ENCODE measurements at places on chromosomes 2 and 18.

GRCh38 chr2:73770725-73771124, 9.2 kb downstream of the DUSP11 start:
- no peak for DNase-seq

DNA sequence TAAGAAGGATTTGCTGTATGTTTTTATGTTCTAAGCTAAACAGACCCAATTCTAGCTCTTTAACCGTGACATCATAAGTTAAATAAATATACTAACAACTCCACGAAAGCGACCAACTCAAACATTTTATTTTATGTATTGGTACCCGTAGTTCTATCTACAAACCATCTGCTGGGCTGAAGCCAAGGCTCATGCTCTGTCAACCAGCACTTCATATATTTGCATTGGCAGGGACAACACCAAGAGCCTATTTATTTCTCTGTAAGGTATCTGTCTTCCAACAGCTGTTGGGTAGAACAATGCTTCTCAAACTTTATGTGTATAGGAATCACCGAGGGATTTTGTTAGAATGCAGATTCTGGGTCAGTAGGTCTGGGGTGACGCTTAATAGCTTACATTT, 64.5 kb downstream of the PID1 start:
- DNase-seq = no peak

- no peak for DNase-seq
Measured at GRCh38 chr2:102356381-102356712, 751 bp downstream of the IL18R1 start.

DNA sequence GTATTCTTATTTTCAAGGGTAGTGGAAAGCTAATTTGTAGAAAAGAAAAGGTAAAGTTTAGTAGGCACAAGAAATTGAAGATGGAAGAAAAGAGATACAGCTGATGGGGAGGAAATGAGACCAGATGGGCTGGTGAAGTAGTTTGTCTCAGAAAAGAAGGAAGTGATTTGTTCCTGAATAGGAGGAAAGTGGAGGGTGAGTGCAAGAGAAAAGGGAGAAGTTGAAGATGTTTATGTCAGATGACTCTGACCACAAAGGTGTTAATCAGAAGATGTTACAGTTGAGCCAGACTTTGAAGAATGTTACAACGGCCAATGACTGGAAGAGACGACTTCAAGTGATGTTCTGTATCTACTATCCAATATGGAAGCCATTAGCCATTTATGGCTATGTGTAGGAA, 21.2 kb downstream of the ZSCAN30 start:
- no peak for DNase-seq

GRCh38 chr2:53629501-53629900, 138.1 kb upstream of the CHAC2 start:
- DNase-seq = no peak

DNA sequence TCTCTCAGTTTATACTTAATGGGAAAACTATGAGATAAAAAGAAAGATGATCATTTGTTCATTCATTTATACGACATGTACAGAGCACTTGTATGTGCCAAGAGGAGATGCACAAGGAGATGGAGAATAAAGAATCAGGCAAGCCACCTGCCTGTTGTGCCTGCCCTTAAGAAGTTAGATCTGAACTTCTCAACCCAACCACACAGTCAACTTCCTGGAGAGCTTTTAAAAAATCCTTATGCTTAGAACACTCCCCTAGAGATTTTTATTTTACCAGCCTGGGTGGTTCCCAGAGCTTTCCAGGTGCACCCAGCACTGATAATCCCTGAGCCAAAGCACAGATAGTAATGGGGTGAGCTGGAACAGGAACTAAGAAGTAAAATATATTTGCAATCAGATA, 18.5 kb downstream of the AKAIN1 start:
- DNase-seq = no peak

DNA sequence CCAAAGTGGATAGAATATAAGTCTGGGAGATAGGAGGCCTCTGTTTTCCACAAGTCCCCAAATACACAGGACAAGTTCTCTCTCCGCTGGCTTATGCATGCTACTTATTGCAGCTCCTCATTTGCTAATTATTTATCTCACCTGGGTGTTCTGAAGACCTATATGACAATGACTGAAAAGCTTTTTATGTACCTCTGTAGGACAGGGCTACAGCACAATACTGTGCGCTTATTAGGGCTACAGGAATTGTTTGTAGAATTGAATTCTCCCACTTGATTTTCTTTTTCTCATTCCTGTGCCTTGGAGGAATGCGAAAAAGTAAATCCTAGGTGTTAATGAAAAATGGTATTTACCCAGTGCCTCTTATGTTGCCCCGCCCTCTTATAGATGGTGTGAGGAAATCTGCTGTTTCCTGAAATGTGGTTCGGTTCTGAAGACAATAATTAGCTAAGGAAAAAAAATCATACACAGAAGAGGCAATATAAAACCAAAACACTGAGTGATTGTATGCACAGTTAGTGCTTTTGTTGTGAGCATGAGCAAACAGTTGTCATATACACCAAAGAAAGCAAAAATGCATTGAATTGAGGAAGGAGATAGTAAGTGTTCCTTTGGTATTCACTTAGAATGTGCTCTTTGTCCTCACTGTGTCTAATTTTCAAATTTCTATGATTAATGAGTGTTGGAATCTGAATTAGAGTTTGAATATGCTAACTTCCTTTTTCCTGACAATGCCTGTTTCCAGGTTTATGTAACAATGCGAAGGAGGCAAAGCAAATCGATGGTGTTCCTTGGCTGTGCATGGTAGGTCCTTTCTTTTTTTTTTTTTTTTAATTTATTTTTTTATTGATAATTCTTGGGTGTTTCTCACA, 78.7 kb upstream of the PNPT1 start:
- DNase-seq = no peak

GRCh38 chr2:28052691-28053090, 162.2 kb downstream of the BABAM2 start:
- DNase-seq = no peak

GRCh38 chr2:7180638-7181370, 263.6 kb downstream of the RNF144A start:
- no peak for DNase-seq

GRCh38 chr2:231332388-231332787, 63.1 kb upstream of the B3GNT7 start:
- no peak for DNase-seq

- no peak for DNase-seq
Measured at GRCh38 chr2:8254791-8255447, 426.9 kb upstream of the ID2 start.

- DNase-seq = no peak
Measured at GRCh38 chr18:7206217-7206616, 24.7 kb upstream of the LRRC30 start.

DNA sequence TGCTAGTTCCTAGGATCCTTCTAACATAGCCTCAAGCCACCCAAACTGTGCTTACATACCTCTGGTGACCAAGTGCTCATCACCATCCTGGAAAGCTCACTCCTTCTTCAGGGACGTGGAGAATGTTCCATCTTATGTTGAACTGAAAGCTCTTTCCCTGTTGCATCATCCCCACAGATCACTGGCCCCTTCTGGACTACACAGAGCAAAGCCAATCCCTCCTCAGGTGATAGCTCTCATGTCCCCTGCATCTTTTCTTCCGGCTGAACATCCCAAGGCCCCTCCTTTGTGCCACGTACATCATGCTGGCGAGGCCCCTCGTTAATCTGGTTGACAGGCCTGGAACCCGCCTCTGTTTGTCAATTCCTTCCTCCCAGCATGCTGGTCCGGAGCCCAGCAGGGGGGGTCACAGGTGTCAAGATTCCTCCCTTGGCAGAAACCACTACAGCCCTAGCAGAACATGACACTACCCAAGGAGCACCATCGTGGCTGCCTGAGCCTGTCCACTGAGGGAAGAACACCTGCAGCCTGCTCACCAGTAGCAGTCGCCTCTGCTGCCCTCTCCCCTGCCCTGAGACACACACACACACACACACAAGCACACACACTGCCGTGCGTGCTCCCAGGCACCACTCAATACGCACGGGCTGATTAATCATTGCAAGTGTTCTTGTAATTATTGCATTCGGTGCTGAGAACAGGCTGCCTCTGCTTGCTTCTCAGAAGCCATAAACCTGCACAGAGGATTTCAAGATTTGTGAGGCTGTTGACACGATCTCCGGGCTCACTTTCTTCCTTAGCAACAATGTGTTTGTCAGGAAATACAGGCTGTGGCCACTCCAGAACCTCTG, 6.3 kb upstream of the KCNK3 start:
- DNase-seq = no peak

DNA sequence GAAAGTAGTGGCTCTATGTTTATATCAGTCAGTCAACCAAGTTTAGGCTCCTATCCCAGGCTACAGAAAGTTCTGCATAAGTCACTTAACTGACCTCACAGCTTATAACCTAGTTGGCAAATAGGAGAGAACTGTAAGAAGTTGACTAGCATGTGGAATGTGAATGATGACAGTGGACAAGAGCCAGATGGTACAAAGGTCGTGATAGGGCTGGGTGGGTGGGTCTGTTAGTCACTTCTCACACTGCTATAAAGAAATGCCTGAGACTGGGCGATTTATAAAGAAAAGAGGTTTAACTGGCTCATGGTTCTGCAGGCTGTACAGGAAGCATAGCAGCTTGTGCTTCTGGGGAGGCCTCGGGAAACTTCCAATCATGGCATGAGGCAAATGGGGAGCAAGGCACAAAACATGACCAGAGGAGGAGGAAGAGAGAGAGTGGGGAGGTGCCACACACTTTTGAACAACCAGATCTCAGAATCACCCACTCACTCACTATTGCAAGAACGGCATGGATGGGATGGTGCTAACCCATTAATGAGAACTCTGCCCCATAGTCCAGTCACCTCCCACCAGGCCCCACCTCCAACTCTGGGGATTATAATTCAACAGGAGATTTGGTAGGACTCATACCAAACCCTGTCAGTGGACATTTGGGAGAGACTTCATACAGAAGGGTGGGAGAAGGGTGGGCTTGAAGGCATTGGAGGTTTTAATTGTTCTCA, 68.8 kb downstream of the LTBP1 start:
- DNase-seq = no peak

- DNase-seq = no peak
Measured at GRCh38 chr18:63965716-63966330, 4.1 kb upstream of the SERPINB8 start.

DNA sequence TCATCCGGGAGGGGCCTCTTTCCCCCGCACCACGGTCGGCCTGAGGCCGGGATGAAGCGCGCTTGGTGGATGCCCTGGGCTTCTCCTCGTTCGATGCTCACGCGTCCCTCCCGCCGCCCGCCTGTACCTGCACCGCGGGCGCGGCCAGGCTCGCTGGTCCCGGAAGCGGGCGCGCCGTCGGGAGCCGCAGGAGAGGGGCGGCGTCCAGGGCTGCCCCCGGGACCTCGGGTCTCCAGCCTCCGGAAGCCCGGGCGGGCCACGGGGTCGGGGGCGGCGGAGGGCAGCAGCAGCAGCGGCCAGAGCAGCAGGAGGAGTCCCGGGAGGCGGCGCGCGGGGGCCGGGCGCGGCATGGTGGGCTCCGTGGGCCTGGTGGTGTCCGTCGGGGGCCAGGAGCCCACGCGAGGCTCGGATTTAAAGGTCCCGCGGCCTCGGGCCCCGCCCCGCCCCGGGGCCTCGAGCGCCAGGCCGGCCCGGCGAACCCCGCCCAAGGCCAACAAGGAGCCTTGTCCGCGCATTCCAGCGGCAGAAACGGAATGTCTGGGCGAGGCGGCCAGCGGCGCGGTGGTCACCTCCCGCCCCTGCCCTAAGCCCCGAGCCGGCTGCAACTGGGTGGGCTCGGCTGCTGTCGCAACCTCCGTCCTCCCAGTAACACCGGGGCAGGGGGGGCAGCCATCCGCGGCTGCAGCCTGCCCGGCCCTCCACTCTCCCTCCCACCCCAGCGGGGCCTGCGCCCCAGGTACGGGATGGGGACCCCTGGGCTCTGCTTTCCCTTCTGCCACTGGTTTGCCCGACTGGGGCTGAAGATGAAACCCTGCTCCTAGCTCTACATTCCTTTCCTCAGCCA, at the start of gene MATN3:
TSS of gene MATN3 (minus strand) at position 387 of the 844 bp plus-strand sequence. CDS start at position 350, 37 bp downstream.
- no peak for DNase-seq

DNA sequence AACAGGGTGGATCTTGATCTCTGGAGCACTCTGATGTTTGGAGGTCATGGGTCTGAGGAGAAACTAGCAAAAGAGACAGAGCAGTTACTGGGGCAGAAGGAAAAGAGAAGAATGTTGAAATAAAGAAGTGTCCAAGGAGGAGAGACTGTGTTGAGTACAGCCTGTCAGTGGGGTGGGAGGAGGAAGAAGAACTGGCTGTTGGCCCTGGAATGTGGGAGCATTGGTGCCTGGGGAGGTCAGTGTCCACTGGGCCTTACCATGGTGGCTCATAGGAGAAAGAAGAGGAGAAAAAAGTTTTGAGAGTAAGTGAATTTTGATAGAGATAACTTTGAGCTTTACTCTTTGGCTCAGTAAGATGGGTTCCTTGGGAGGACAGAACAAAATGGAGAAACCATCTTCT, 499.0 kb downstream of the TXNL1 start:
- no peak for DNase-seq

- DNase-seq = no peak
Measured at GRCh38 chr2:175097297-175097696, 70.7 kb downstream of the ATF2 start.

GRCh38 chr2:213995400-213996105, 415.3 kb upstream of the VWC2L start:
- no peak for DNase-seq

DNA sequence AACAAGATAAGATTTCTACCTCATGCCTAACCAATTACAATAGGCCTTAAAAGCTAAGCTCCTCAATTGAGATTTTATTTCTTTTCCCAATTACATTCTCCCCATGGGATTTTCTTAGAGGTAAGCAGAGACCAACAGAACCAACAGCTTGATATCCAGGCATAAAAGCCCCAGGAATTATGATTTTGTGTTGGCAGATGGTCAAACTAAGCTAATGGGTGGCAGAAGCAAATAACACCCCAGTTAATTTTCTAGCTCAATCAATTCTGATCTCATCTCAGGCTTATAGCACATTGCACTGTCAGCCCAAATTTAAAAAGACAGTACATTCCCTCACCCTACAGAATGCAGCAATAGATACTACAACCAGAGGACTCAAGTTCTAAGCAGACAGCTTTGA, 156.4 kb downstream of the NRXN1 start:
- DNase-seq = no peak

DNA sequence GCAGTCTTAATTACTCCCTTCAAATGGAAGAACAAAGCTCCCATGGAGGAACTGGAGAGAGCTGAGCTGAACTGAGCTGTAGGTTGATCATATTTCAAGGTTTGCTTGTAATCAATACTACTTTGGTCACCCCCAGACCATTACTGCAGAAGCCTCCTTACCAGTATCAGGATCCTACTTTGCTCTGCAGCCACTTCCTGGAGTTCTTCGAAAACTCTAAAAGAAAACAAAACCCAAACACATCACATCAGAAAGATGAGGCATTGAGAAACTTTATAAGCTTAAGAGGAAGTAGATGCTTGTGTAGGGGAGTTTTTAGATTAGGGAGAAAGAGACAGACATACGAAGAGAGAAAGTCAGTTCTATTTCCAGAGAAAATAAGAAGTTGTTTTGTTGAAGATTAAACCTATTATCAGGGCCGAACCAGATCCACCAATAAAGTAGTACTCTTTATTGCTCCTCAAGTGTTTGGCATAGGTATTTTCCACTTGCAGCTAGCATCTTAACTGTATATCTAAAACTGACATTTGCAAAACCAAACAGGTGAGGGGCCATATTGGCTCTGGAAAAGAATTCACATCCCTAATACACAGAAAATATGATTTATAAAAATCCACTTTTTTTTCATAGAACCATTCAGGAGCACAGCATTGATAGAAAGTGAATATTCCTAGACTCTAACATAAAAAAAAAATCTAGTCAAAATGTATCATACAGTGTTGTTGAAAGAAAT, 166.9 kb upstream of the KLF7 start:
- DNase-seq = no peak

- DNase-seq = no peak
Measured at GRCh38 chr2:30939364-30939763, 132.1 kb upstream of the CAPN13 start.

Measured in cortex of kidney (tissue), 1 donor.